D721Med (cell line): ENCODE measurements at places on chromosomes 7 and 10.

DNA sequence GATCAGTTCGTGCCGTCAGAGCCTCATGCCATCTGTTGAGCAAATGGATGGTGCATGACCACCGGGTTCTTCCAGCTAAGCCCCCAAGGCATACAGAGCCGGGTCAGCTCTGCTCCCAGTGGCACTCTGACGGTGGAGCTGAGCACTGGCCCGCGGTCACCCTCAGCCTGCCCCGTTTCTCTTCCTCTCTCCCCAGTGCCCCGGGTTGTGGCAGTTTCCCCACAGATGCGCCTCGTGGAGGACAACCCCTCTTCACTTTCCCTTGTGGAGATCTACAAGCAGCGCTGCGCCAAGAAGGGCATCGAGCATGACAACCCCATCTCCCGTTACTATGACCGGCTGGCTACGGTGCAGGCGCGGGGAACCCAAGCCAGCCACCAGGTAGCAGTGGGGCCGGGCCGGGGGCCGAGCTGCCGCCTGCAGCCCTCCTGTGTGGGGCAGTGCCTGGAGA, 129.9 kb downstream of the TRRAP start:
- no peak for DNase-seq

DNA sequence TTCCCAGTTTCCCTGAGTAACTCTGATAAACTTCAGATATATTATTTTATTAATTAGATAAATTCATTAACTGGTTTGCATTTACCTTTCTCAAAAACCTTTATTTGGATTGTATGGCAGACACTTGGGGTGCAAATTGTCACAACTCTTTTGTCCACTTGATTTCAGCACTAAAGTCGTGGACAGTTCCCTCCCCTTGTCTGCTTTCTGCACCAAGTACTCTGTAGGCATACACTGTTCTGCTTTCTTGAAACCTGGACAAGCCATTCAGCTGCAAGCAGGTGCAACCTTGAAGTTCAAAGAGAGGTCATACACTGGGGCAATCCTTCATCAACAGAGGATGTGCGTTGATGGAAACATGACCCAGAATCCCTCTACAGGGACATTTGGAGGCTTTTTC, 162.9 kb downstream of the ARL5B start:
- DNase-seq, result no peak

- no peak for DNase-seq
Observed at GRCh38 chr10:2279711-2280110, 542.4 kb upstream of the ADARB2 start.

GRCh38 chr7:41715000-41715399, 12.1 kb upstream of the INHBA start:
- DNase-seq, result no peak

DNA sequence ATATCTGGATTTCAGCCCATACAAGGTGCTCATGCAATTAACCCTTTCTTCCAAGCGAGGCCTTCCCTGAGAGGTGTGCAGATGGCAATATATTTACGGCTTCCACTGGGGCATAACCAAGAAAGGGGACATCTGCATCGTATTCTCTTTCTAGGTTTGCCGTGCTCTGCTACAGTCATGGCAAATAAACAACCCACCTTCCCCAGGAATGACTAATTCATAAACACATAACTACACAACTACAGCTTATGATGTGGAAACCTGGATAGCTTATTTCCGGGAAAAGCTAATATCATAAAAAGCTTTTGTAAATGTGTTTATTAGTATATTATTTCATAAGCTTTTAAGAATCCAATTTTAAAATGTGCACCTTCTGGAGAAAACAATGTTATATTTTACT, 120.0 kb downstream of the CAMK1D start:
- no peak for DNase-seq

DNA sequence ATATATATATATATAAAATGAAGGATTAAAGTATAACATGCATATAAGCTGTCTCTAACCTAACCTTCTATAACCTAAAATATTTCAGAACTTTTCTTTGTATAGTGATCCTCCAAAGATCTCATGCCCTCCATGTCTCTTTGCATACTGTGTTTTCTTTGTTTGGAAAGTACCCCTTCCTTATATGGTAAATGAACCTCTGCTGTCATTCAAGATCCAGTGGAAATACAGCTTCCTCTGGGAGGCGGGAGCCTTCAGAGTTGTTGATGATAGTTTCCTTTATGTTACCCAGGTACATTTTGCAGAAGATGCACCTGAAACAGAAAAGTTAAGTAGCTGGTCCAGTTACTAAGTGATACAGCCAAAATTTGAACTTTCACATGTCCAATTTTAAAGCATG, 233.3 kb upstream of the FOXP2 start:
- DNase-seq, result no peak

DNA sequence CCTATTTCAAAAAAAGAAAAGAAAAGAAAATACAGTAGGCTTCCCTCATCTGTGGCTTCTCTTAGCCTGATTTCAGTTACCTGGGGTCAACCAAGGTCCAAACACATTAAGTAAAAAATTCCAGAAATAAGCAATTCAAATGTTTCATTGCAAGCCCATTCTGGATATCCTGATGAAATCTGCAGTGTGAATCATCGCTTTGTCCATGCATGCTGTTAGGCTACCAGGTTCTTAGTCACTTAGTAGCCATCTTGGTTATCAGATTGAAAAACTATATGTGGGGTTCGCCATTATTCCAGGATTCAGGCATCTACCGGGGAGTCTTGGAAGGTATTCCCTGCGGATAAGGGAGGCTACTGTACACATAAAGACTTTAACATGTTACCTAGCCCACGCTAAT, 991 bp upstream of the FAM204A start:
- no peak for DNase-seq

DNA sequence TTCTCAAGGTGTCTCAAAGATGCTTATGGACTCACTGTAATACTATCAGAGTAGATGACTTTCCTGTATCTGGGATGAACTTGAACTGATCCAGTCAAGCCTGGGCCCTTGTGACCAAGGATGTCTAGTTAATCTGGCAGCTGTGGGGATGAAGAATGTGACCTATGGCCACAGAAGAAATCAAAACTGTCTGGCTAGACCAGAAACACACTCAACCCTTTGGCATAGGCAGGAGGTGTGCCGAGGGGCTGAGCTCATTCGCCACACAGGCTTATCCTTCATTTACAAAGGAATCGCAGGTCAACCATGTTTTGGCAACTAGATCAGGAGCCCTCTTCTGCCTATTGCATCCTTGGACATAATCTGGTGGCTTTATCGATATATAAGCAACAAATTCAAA, 110.6 kb downstream of the ATXN7L1 start:
- no peak for DNase-seq

DNA sequence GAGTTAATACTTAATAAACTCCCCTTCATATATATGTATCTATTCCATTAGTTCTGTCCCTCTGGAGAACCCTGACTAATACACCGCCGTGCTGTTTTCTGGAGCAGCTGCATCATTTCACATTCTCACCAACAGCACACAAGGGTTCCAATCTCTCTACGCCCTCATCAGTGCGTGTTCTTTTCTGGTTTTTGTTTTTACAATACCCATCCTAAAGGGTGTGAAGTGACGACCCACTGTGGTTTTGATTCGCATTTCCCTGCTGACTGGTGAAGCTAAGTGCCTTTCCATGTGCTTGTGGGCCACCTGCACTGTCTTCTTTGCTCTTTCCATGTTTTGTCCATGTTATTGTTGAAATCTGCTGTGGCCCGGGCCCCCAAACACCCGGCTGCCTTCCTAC, 11.0 kb upstream of the INSIG1 start:
- DNase-seq, result no peak

- DNase-seq, result no peak
Observed at GRCh38 chr10:124524991-124525653, 63.5 kb downstream of the LHPP start.

GRCh38 chr7:123754271-123754871, 5.6 kb upstream of the WASL start:
- no peak for DNase-seq

GRCh38 chr10:132876993-132877431, 65.4 kb downstream of the CFAP46 start:
- DNase-seq, result no peak

- no peak for DNase-seq
Observed at GRCh38 chr7:15167912-15168311, 265.4 kb upstream of the DGKB start.

- DNase-seq, result no peak
Observed at GRCh38 chr10:33991924-33992323, 657.5 kb upstream of the NRP1 start.

GRCh38 chr10:16964576-16965343, 147.5 kb upstream of the RSU1 start:
- DNase-seq, result peak; percentile 22

- DNase-seq, result no peak
Observed at GRCh38 chr7:40848541-40849221, 713.9 kb downstream of the SUGCT start.

DNA sequence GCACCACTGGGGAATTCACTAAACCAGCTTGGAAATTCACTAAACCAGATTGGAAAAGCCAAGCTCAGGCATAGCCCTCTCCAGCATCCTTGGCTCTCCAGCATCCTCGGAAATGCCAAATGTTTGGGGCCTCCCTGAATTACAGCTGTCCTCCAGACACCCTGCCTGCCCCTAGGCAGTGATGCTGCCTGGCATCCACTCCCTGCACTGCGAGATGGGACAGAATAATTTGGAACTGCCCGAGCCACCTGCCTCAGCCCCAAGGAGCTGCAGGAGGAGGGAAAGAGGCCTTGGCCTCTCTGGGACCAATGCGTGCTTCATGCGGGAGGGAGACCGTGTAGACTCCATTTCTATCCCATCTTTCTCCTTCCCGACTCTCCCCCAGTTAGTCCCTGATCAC, 64.3 kb downstream of the INSIG1 start:
- DNase-seq, result no peak

- DNase-seq, result no peak
Observed at GRCh38 chr7:25684360-25684759, 456.1 kb upstream of the NPVF start.

GRCh38 chr10:13820964-13821337, 234.2 kb downstream of the PRPF18 start:
- no peak for DNase-seq

DNA sequence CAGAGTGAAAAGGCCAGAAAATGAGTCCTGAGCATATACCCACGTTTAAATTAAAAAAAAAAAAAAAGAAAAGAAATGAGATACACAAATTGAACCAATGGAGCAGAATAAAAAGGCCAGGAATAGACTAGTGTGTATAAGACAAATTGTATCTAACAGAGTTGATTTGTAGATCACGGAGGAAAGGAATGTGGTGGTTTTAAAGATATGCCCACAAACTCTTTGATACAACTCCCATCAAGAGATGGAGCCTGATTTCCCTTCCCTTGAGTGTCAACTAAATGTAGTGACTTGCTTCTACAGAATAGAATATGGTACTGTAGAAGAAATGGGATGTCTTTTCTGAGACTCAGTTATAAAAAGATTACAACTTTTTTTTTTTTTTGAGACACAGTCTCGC, 10.4 kb downstream of the SYPL1 start:
- no peak for DNase-seq

DNA sequence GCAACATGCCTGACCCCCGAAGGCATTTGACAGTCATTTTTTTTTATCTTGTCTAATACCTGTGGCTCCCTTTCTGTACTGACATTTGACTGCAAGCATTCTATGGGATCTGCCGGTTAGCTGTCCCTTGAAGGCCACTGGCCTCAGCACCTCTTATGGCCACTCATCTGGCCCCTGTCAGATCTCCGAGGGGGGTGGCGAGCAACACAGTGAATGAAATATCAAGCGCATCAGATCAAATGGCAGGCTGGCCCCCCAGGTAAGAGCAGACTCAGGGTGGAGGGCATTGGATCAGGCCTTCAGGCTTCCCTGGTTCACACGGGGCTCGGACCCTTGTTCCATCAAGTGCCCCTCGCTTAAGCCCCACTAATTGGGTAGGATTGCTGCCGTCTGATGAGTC, 199.6 kb upstream of the MKI67 start:
- no peak for DNase-seq

DNA sequence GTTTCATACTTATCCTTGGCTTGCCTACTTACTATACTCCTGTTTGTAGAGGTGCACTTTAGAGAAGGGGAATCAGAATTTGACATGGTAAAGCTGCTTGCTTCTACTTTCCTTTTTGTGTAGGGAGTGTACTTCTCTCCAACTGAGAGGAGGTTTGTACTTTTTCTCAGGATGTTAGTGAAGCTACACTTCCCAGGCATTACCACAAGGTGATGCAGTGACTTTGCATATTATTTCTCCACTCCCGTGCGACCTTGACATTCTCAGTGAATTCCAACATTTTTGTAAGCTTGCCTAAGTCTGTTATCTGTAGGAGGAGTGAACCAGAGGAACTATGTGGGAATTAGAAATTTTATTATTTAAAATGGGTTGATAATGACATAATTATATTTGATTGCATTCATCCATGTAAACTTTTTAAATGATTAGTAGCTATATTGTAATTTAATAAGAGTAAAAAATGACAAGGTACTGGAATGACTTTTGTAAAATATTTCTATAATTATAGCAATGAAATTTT, 5.2 kb downstream of the TAX1BP1 start:
- DNase-seq, result no peak

DNA sequence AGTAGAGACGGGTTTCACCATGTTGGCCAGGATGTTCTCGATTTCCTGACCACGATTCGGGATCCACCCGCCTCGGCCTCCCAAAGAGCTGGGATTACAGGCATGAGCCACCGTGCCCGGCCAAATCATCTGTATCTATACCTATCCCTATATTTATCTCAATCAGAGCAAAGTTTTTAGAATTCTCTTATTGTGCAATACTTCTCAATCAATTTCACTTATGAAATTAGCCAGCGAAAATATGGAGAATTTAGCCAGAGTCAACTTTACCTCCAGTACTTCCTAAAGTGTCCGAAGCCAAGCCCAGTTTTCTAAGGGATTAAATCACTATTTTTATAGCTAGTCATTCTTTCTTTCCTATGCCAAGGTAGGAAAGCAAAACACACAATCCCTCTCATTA, 319.1 kb upstream of the PFKP start:
- no peak for DNase-seq

- no peak for DNase-seq
Observed at GRCh38 chr10:98414578-98414931, 427 bp downstream of the PYROXD2 start.

- no peak for DNase-seq
Observed at GRCh38 chr7:95318501-95319100, 5.7 kb downstream of the PON1 start.

- no peak for DNase-seq
Observed at GRCh38 chr7:119935418-119936025, 337.5 kb upstream of the KCND2 start.

GRCh38 chr10:44805466-44806210, 105.5 kb upstream of the TMEM72 start:
- no peak for DNase-seq

GRCh38 chr7:78264105-78264504, 465.5 kb downstream of the PHTF2 start:
- DNase-seq, result no peak

- no peak for DNase-seq
Observed at GRCh38 chr7:134637934-134638719, 8.5 kb upstream of the BPGM start.

GRCh38 chr7:22137026-22137425, 191.3 kb upstream of the CDCA7L start:
- DNase-seq, result no peak

GRCh38 chr7:49398236-49398635, 375.2 kb upstream of the VWC2 start:
- DNase-seq, result no peak
